ENCODE measurements at places on chromosomes 5 and 9. TPM values are rescaled to one million over a fixed set of nuclear protein-coding genes. Genes with fewer than 3 reads are reported as not detected.

- DNase-seq: no peak
Observed at GRCh38 chr5:1315709-1316587, 21.1 kb upstream of the TERT start.

DNA sequence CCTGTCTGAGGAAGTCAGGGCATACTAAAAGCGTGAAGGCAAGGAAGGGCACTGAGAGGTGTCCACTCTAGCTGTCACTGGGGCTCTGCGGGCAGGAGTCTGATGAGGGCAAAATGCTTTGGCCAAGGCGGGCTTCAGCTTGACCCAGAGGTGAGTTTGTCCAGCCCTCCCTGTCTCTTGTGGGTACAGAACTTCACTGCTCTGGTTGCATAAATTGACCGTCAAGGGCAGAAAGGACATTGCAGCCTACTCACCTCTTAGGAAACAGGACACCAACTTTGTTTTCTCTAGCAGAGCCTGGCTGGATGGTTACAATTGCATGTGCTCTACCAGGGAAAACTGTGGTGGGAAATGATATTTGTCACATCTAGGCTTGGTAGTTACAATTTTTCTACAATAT lies 170.9 kb downstream of the TMEM38B start:
- no peak for DNase-seq

FKTN gene
- total RNA-seq: 7.7 TPM

SLC36A2 gene
- not detected for total RNA-seq

CCDC187 gene
- not detected for total RNA-seq

TTLL11 gene
- 1.9 TPM for total RNA-seq
